ENCODE measurements at places on chromosomes 2 and 18.

- DNase-seq = no peak
Observed at GRCh38 chr18:39519741-39520140, 1954.1 kb upstream of the CELF4 start.

GRCh38 chr18:27054926-27055325 is 130.2 kb downstream of the CHST9 start:
- DNase-seq = no peak

DNA sequence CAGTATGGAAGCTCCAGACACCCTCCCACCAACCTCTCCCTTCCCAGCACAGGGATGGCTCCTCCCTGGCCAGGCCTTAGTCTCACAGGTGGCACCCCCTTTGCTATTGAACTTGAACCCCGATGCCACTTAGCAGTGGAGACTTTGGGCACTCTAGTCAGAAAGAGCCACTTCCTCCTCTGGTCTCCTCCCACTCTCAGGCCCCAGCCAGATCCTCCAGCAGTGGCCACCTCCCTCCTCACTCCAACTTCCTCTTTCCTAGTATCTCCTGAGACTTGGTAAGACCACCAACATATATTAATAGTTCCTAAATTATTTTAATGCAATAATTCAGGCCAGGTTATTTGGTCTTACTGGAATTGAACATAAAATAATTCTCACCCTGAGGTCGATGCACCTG is 437.2 kb upstream of the ID2 start:
- no peak for DNase-seq

GRCh38 chr2:40725040-40725439 is 273.1 kb upstream of the SLC8A1 start:
- no peak for DNase-seq

- DNase-seq = no peak
Observed at GRCh38 chr2:150485114-150485870, 2.2 kb downstream of the RND3 start.

DNA sequence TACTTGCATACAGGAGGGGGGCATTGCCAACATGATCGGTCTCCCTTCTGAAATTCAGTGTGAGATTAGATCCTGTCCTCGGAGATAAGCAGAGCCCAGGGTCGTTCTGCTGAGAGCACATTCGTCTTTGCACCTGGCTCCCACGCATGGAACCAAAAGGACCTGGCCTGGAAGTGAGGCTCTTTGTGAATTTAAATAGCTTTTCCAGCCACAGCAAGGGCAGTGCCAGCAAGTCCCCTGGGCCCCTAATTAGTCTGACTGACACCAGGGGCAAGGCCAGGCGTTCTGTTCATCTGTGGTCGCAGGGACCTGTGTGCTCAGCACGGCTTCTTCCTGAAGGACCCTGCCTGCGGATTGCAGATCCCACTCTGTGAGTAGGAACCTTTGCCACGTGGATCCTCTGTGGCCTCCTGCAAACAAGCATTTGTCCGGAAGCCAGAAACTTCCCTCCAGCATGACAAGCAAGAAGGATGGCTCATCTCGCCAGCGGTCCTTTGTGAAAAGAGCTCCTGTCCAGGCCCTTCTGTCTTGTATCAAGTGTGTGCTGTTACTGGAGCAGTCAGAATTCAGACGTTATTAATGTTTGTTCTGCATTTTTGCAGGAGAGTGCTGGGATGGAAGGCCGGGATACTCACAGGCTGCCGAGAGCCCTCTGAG is 128.7 kb downstream of the TPO start:
- no peak for DNase-seq

DNA sequence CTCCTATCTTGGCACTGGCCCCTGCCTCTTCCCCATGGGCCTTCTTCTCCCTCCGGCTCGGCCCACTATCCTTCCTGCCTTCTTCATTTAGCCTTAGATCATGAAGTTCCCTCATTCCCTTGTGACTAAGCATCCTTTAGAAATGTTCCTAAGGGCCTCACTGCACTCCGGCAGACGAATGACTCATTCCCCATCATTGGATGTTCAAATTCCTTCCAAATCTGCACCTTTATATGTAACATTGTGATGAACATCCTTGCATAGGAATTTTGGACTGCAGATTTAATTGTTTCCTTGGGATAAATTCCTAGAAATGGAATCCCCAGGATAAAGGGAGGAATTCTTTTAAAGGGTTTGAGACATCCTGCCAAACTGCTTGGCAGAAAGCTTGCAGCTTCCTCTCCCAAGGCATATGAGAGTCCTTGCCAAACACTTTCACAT is 19.0 kb downstream of the CRACDL start:
- no peak for DNase-seq

- no peak for DNase-seq
Observed at GRCh38 chr2:121605820-121606733, 43.2 kb downstream of the CLASP1 start.

GRCh38 chr18:8602040-8602439 is 7.2 kb upstream of the RAB12 start:
- DNase-seq = no peak

- DNase-seq = no peak
Observed at GRCh38 chr2:32847734-32848133, 99.0 kb upstream of the LTBP1 start.

- DNase-seq = no peak
Observed at GRCh38 chr18:70354771-70355170, 65.9 kb downstream of the SOCS6 start.

GRCh38 chr18:44957461-44957860 is 276.8 kb downstream of the SETBP1 start:
- DNase-seq = no peak

DNA sequence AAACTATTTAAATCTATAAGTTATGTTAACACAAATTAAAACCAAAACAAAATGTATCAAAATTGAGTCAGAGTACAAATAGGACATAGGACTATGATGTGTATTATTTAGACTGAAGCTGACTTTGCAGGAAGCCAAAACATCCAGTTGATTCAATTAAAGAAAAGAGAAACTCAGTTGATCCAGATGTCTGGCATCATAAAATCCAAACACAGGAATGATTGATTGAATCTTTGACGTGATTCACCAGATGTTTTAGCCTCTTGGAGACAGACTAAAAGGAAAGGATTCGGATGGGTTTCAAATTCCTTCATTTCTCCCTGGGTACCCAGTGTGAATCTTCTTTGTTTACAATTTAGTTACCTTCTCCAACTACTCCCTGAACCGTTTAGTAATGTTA is 272.9 kb downstream of the IRS1 start:
- DNase-seq = no peak

DNA sequence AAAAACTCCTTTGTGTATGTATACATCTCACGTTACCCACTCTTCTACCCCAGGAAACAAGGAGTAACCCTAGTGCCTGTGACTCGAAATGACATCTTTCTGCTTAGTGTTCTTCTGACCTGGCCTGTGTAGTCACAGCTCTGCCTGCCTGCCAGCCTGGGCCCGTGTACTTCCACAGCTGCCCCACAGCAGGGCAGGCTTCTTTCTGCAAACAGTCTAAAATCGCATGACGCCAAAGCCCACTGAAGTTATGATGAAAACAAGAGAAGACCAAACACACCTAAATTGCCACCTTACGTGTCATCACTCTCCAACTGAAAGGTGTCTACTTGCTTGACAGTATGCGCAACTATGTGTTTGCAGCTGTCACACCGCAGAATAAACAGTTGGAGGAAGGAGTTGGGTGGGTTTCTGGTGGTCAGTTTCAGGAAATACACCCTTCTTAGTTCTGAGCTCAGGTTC is 1.5 kb downstream of the GAREM1 start:
- no peak for DNase-seq

- no peak for DNase-seq
Observed at GRCh38 chr2:102080451-102081242, 61.9 kb upstream of the IL1R1 start.

DNA sequence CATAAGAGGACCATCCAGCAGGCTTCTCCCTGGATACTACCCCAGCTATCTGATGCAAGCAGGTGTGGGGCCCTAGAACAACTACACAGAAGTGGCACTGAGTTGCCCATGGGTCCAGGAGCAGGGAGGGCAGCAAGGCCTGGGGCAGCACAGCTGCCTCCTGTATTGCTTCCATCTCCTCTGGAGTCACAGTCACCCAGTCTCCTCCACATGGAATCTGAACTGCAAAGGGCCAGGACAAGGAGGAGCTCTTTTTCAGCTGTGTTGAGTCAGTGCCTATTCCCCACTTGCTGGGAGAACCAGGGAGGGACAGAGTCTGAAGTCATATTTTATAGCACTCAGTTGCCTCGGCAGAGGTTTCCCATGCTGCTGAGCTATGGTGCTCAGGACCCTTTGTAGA is 67.9 kb upstream of the ALPP start:
- no peak for DNase-seq

Measured in CD4-positive, alpha-beta T cell treated with Interleukin-15 for 4 hours (primary cell).